ENCODE measurements at places on chromosomes 13 and 19. TPM values are rescaled to one million over a fixed set of nuclear protein-coding genes. Genes with fewer than 3 reads are reported as not detected.

DNA sequence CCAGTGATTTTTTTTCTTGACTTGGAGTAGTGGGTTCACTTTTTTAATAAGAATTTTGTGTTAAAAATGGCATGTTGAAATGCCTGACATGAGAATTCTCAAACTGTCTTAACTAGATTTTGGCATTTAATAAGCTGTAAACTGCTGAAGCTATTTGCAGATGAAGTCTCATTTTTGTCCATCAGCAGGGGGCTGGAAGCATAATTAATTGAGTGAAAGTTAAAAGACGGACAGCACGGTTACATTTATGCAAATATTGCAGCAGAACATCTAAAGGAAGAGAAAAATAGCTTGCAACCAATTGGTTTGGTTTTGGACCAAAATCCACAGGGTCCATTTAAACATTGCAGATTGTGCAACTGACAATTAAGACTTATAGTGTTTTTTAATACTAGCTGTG is 837.3 kb upstream of the KLHL1 start:
- H3K27ac ChIP-seq: no peak overlapping the region
- no peak overlapping the region for H3K4me3 ChIP-seq
- H3K27me3 ChIP-seq: no peaks in the 10 kb centered on the region
- no peaks in the 10 kb centered on the region for H3K36me3 ChIP-seq

Gene CACNG7
- total RNA-seq: 43.2 TPM

Gene LILRB3
- not detected for total RNA-seq

Gene PRTN3
- 0.61 TPM for total RNA-seq

DNA sequence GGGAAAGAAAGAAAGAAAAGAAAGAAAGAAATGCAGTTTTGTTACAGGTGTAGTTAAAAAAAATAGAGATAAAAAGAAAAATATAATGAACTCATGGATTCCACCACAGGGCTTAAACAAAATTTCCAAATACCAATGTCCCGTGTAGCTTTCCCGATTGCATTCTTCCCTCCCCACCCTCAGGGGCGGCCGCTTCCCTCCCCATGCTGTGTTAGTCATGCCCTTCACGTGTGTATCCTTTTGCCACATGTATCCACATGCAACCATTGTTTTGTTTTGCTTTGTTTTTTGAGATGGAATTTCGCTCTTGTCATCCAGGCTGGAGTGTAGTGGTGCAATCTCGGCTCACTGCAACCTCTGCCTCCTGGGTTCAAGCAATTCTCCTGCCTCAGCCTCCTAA is 3.6 kb upstream of the KMT5C start:
- peaks cover 6% of the 10 kb centered on the region for H3K4me1 ChIP-seq
- no peak overlapping the region for H3K27ac ChIP-seq
- H3K27me3 ChIP-seq: peaks cover 32% of the 10 kb centered on the region
- no peak for DNase-seq
- no peaks in the 10 kb centered on the region for H3K36me3 ChIP-seq

Gene ERICH4
- total RNA-seq: not detected

Gene CEACAM8
- not detected for total RNA-seq

GRCh38 chr19:21694171-21694906 is 73.0 kb downstream of the ZNF100 start:
- DNase-seq: no peak
- H3K4me3 ChIP-seq: no peak overlapping the region
- no peak overlapping the region for H3K27ac ChIP-seq
- H3K4me1 ChIP-seq: peaks cover 5% of the 10 kb centered on the region
- H3K36me3 ChIP-seq: peaks cover 46% of the 10 kb centered on the region
- H3K27me3 ChIP-seq: peaks cover 5% of the 10 kb centered on the region

GRCh38 chr19:48573163-48573505 is 21.2 kb downstream of the SULT2B1 start:
- no peaks in the 10 kb centered on the region for H3K27me3 ChIP-seq
- H3K36me3 ChIP-seq: no peaks in the 10 kb centered on the region
- no peak overlapping the region for H3K27ac ChIP-seq
- DNase-seq: no peak
- peaks cover 15% of the 10 kb centered on the region for H3K4me1 ChIP-seq
- no peak overlapping the region for H3K4me3 ChIP-seq

GRCh38 chr13:103349211-103349980 is 283.2 kb upstream of the SLC10A2 start:
- H3K27me3 ChIP-seq: no peaks in the 10 kb centered on the region
- H3K27ac ChIP-seq: no peak overlapping the region
- H3K4me3 ChIP-seq: no peak overlapping the region
- no peak for DNase-seq
- H3K36me3 ChIP-seq: peaks cover 6% of the 10 kb centered on the region

GRCh38 chr19:48548253-48548911 is 3.6 kb upstream of the SULT2B1 start:
- no peak overlapping the region for H3K4me3 ChIP-seq
- H3K27ac ChIP-seq: no peak overlapping the region
- H3K4me1 ChIP-seq: peaks cover 6% of the 10 kb centered on the region

Gene SIN3B
- total RNA-seq: 87.7 TPM

GRCh38 chr19:3942790-3943409 is 10.0 kb downstream of the NMRK2 start:
- no peak for DNase-seq
- H3K4me3 ChIP-seq: no peak overlapping the region
- H3K27me3 ChIP-seq: no peaks in the 10 kb centered on the region
- no peaks in the 10 kb centered on the region for H3K4me1 ChIP-seq

DNA sequence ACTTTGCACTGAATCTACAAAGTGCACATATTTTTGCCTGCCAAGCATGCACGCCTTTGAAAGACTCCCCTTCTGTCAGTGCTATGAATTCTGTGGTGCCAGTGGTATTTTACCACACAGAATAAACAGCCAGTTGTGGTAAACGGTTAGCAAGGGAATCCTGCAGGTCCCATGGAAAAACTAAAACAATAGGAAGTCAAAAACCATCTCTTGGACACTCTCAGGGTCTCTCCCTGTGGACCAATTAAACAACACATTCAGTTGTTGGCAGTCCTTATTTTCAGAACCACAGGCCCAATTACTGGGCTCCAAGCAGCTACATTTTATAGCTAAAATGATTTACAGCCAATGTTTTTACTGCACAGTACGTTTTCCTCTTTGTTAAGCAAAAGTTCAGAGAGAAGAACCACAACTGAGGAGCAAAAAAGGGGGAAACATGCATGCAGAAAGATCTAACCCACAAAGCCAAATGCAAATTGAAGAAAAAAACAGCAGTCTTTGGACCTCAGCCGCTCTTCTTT is 116.9 kb downstream of the KCTD12 start:
- no peak overlapping the region for H3K27ac ChIP-seq
- H3K4me1 ChIP-seq: peaks cover 16% of the 10 kb centered on the region
- no peaks in the 10 kb centered on the region for H3K36me3 ChIP-seq
- H3K4me3 ChIP-seq: no peak overlapping the region
- H3K27me3 ChIP-seq: no peaks in the 10 kb centered on the region
